Fibroblast of skin of left biceps (primary cell): ENCODE measurements at places on chromosomes 7 and 10.
A peak's percentile ranks its signal among the peaks of the same experiment; 100 is the strongest.

GRCh38 chr10:28047061-28047460 is 48.2 kb upstream of the ODAD2 start:
- no peak for DNase-seq

- no peak for DNase-seq
Measured at GRCh38 chr7:149253665-149254064, 8.3 kb upstream of the ZNF783 start.

DNA sequence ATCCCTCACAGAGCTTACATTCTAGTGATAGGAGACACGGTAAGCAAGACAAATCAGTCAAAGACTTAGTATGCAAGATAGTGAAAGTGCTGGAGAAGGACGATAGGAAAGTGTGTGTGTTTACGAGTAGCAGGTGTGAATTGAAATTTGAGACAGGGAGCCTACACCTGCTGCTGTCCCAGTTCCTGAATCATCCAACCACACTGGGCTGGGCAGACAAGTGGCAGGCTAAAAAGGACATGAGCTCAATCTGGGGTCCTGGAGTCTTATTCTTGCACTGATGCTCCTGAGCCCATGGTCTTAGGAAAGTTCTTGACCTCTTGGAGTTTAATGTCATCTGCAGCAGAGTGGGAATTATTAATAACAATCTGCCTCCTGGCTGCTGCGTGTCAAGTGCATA is 16.2 kb downstream of the RBP3 start:
- no peak for DNase-seq

DNA sequence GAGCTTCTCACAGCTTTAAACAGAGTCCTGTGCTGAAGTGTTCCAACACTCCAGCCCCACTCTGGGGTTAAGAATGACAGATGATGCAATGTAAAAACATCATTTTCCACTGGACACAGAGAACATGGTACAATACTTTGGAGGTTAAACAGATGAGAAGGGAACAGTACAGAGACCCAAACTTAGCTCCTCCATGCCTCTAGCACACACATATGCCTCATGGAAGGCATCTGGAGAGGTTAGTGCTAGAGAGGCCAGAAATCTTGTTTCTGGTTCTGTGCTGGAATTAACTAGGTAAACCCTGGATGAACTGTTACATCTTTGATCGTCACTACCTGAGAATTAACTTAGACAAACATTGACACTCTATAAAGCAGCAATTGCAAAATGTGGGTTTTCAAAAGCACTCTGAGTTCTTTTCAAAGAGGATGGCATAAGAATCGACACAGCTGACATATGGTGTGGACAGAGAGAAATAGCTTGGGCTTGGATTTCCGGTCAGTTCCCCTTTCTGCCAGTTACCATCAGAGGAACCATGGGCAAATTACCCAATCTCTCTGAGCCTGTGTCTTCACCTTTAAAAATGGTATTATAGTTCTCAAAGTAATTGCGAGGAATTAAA is 81.9 kb downstream of the KCNMA1 start:
- no peak for DNase-seq

DNA sequence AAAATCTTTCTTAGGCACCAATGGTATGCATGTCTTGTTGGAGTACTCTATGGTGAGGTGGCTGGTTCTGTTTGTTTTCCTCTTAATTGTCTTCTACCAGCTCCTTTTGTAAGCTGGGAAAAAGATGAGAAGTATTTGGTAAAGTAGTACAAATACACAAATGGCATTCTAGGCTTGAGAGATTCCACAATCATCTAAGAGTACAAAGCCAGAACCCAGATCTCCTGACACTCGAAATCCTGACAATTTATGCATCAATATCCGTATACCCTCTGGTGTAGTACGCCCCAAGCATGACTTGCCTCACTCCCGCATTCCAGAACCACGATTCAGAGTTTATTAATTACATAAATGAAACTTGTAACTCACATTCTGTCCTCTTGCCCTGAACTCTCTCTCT is 43.5 kb downstream of the CDCA7L start:
- no peak for DNase-seq

- DNase-seq: no peak
Measured at GRCh38 chr7:151796091-151796870, 80.6 kb downstream of the PRKAG2 start.

DNA sequence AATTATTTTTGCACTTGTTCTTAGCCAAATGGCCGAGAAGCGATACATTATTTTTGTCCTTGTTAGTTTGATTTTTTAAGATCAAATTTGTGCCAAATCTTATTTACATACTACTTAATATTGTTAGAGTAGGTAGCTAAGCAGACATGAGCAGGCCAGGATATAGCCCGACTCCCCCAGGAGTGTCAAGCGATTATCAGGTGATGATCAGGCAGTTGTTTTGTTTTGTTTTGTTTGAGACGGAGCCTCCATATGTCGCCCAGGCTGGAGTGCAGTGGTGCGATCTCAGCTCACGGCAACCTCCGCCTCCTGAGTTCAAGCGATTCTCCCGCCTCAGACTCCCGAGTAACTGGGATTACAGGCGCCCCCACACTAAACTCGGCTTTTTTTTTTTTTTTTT is 71.1 kb downstream of the LYZL2 start:
- DNase-seq: no peak

GRCh38 chr10:64508029-64508661 is 986.9 kb downstream of the REEP3 start:
- DNase-seq: no peak

- DNase-seq: no peak
Measured at GRCh38 chr7:42235741-42236161, 1.3 kb downstream of the GLI3 start.

GRCh38 chr7:10034843-10035556 is 938.7 kb upstream of the PHF14 start:
- no peak for DNase-seq

- DNase-seq: no peak
Measured at GRCh38 chr10:80458263-80458625, 4.1 kb downstream of the TSPAN14 start.

- DNase-seq: no peak
Measured at GRCh38 chr7:325051-325798, 35.3 kb downstream of the FOXL3 start.

- no peak for DNase-seq
Measured at GRCh38 chr10:21705828-21706176, 171.8 kb downstream of the MLLT10 start.

DNA sequence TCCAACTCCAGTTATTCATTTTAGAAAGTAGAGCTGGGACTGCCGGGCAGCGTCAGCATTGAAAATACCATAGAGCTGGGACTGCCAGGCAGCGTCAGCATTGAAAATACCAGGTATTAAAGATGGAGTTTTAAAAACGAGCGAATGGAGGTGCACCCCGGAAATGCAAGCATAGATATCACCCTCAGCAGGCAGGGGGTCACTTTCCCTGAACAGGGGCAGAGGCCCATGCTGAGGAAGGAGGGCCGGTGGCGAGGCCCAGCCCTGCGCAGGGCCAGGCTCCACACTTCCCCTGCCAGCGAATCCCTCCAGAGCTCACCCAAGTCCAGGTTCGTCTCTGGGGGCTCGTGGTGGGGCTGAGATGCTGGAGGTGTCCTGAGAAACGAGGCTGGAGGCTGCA is 84.8 kb upstream of the DIP2C start:
- DNase-seq: no peak

GRCh38 chr7:102208826-102209225 is 77.8 kb upstream of the SH2B2 start:
- no peak for DNase-seq

DNA sequence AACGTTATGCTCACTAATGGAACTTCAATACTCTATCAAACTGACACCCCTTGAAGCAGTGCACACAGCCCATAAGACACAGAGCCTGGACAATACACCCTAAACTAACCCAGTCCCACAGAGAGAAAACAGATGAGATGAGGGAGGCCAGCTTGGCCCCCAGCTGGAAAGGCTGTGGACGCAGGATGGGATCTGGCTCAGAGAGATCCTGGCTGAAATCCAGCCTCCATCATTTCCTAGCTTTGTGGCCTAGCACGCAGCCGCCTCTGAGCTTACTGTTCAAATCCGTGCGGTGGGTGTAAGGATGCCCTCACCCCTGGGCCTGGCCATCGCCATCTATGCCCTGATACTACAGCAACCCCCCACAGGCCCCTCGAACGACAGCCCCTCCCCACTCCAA is 32.7 kb downstream of the SNX8 start:
- DNase-seq: no peak

- peak; percentile 43 for DNase-seq
Measured at GRCh38 chr10:103757531-103758293, 97.7 kb downstream of the SH3PXD2A start.

GRCh38 chr7:107690611-107691010 is 30.0 kb downstream of the SLC26A4 start:
- peak; percentile 43 for DNase-seq

- no peak for DNase-seq
Measured at GRCh38 chr10:60389413-60390025, at the start of gene ANK3. TSS of gene ANK3 (minus strand) at chr10:60389875. CDS start at chr10:60389538, 337 bp downstream.

GRCh38 chr7:6640246-6640721 is 3.2 kb downstream of the ZNF316 start:
- DNase-seq: no peak

- no peak for DNase-seq
Measured at GRCh38 chr10:8047452-8048280, 6.8 kb upstream of the GATA3 start.

DNA sequence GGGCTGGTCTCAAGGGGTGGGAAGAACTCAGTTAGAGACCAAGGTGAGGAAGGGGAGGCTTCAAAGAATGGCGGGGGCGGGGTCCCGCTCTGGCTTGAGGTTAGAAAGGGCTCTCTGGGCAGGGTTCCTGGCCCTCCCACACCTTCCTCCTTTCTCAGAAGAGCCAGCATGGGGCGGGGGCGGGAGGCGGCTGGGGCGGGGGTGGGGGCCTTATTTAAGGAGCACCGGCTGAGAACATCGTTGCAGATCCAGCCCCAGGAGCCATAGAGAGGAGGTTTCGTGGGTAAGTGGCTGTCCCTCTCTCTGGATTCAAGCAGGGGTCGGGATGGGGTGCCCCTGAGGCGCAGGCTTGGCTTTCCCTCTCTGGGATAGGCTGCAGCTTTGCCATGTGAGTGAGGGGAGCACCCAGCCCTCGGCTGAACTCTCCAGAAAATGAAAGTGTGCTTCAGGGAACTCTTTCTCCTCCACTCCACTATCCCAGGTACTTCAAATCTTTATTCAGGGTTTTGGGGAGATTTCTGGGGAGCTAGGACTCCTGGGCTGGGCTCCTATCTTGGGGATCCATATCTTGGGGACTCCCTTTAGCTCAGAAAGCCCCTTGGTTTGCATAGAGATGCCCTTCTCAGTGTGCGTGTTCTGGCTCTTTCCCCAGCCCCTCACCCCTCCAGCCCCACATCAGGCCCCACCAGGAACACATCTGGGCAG is 3.3 kb upstream of the CUEDC2 start:
- no peak for DNase-seq

DNA sequence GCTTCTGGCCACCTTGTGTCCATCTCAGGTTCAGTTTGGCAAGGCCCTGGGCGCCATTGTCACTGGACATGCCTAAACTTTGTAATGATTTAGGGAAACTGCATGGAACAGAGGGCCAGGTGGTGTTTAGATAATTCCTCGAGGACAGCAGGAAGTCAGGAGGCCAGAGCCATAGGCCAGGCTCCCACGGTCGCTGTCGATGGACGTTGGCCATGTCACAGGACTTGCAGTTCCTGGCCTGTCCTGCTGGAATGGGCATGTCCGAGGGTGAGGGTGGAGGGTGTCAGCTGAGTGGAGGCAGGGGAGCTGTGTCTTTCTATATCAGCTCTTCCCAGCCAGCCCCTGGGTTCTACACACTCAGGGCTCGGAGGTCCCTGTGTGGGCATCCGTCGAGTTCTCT is 107.9 kb upstream of the MACROH2A2 start:
- no peak for DNase-seq

DNA sequence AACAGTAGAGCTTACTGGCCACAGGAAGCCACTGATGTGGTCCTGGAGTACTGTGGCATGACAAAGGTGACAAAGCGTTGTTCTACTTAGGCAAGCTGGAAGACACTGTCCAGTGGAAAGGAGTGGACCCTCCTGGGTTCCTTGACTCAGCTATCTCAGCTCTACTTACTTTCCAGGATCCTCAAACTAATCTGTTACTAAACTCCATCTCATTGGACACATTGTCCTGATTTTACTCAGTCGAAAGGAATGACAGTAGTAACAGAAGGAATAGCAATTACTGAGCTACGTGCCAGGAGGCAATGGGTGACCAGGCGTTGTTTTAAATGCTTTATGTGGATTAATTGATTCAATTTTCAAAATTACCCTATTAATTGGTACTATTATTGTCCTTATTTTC is 41.6 kb downstream of the ABLIM1 start:
- DNase-seq: no peak

DNA sequence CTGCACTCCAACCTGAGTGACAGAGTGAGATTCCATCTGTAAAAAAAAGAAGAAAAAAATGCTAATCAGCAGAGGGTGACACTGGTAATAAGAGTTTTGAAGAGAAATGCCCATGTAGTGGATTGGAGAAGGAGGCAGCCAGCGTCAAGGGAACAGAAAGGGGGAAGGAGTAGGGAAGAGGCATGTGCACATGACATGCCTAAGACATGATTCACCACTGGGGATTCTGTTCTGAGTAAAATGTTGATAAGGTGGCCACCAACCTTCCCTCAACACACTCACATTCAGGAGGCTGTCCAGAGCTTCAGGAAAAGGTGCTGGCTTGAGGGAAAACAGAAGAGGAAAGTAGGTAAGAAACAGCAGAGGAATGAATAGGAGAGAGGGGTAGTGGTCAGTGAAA is 39.9 kb downstream of the AKR1D1 start:
- DNase-seq: no peak

DNA sequence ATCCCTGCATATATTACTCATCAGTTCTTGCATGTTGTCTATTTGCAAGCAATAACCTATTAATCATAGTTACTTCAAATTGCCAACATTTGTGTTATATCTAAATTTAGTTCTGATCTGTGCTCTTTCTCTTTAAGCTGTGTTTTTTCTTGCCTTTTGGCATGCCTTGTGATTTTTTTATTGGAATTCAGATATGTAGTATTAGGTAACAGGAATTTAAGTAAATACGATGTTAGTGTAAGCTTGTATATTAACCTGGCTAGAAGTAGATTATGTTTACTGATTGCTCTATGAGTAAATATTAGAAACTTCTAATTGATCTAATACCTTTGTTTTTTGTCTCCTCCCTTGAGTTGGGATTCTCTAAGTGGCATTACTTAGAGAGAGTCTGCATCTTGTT is 718.9 kb upstream of the POT1 start:
- no peak for DNase-seq

GRCh38 chr7:83362871-83363550 is 200.3 kb upstream of the PCLO start:
- no peak for DNase-seq

- DNase-seq: no peak
Measured at GRCh38 chr7:133724694-133725093, 402.4 kb upstream of the LRGUK start.
